ENCODE measurements at places on chromosomes 5 and 9. TPM values are rescaled to one million over a fixed set of nuclear protein-coding genes. Genes with fewer than 3 reads are reported as not detected.

Gene MRPL50
- polyA plus RNA-seq, result 23.7 TPM

Gene GTF2H2C
- polyA plus RNA-seq, result 32.9 TPM

Gene SNCB
- polyA plus RNA-seq, result not detected

Gene IL31RA
- 0.13 TPM for polyA plus RNA-seq

Gene FBP2
- 0.16 TPM for polyA plus RNA-seq

Gene FAM219A
- 15.6 TPM for polyA plus RNA-seq

Gene FAM81B
- polyA plus RNA-seq, result 5.4 TPM

Gene OR1J2
- not detected for polyA plus RNA-seq

Gene TOR4A
- polyA plus RNA-seq, result 5.8 TPM

Gene ASS1
- polyA plus RNA-seq, result 337 TPM

Gene TXNDC8
- not detected for polyA plus RNA-seq

Gene BARX1
- 0.78 TPM for polyA plus RNA-seq

Gene PRLR
- polyA plus RNA-seq, result 49.0 TPM

Gene LIFR
- 78.9 TPM for polyA plus RNA-seq

Gene SLC34A1
- 249 TPM for polyA plus RNA-seq

Gene LSM11
- polyA plus RNA-seq, result 7.4 TPM

GRCh38 chr9:134289241-134289875 lies 36.9 kb upstream of the RXRA start:
- DNase-seq, result no peak

DNA sequence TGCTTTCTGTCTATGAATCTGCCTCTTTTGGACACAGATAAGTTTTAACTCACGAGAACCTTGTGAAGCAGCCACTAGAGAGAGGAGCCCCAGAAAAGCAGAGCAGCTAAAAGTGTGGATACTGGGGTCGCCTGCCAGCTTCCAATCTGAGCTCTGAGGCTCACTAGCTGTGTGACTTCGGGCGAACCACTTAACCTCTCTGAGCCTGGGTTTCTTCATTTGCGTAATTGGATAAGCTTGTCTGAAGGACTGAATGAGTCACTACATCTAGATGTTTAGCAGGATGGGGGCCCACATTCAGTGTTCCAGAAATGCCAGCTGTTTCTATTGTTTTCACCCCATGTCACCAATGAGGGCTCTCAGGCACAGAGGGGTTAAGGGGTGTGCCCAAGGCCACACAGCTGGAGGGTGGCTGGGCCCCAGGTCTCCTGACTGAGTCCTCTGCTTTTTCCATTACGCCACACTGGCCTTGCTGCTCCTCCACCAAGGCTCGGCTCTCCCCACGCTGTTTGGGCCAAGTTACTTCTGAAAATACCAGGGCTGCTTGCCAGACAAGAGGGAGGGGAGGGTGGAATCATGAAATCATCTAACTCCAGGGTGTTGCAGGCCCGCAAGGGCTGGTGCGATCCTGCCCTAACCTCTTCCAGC lies 36.2 kb downstream of the SH3PXD2B start:
- peak; percentile 54 for DNase-seq

DNA sequence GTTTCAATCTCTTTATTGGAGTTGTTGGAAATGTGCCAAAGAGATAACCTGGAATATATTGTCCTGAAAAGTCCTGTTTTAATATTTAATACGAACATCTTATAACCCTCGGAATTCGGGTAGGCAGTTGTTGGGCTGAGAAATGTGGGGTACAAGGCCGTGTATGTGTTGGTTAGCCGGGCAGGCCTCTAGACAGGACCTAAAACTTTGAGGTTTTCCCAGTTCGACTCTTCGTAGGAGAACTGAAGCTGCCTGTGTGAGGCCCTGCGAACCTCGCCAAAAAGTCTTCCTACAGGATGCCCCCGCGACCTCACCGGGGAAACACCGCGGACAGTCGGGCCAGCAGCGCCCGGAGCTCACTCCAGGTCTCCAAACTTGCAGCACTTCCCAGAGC lies 583 bp upstream of the TJP2 start:
- no peak for DNase-seq

DNA sequence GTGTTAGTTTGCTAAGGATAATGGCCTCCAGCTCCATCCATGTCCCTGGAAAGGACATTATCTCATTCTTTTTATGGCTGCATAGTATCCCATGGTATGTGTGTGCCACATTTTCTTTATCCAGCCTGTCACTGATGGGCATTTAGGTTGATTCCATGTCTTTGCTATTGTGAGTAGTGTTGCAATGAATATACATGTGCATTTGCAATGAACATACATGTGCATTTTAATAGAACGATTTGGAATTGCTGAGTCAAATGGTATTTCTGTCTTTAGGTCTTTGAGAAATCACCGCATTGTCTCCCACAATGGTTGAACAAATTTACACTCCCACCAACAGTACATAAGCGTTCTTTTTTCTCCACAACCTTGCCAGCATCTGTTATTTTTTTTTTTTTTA lies 37.7 kb downstream of the DRD1 start:
- DNase-seq, result no peak

DNA sequence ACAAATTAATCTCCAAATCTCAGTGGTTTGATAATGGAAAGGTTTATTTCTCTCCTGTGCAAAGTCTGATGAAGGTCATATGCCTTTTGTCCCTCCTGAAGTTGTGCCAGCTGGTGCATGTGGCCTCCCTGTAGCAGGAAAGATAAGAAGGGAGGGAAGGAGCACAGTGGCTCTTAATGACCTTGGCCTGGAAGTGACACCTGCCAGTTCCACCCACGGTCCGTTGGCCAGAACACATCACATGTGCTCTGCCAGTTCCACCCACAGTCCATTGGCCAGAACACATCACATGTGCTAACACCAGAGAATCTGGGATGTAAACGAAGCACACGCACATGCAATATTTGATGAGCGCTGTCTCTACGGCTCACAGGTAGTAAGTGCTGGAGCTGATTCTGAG lies 130.9 kb downstream of the DOCK2 start:
- no peak for DNase-seq

DNA sequence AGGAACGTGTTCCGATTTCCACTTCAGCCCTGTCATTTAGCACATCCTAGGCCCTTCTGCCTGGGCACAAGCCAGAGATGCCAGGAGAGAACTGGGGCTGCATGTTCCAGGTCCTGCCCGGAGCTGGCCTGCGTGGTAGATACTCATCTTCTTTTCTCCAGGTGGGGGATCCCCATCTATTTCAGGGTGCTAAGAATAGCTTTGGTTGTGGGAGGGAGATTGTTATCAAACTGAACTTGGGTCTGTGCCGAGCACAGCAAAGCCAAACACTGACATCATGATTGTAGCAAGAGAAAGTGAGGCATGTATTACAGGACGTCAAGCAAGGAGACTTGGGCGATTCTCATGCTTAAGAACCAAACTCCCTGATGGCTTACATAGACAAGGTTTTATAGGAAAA lies 18.2 kb downstream of the C9orf153 start:
- no peak for DNase-seq

DNA sequence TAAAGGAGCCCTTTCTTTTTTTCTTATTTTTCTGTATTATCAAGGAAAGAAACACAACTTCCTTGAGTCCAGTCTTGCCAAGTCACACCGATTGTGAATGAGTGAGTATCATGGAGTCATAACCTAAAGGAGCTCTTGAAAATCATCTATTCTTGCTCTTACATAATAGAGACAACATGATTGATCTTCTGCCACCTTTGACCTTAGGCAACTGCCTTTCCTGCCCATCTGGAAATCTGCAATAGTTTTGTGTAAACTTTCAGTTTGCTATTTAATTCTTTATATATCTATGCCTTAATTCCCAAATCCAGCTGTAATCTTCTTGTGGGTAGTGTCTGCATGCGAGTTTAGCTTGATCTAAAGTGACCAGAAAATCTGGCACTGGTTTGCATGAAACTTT lies 149.9 kb upstream of the FST start:
- no peak for DNase-seq

DNA sequence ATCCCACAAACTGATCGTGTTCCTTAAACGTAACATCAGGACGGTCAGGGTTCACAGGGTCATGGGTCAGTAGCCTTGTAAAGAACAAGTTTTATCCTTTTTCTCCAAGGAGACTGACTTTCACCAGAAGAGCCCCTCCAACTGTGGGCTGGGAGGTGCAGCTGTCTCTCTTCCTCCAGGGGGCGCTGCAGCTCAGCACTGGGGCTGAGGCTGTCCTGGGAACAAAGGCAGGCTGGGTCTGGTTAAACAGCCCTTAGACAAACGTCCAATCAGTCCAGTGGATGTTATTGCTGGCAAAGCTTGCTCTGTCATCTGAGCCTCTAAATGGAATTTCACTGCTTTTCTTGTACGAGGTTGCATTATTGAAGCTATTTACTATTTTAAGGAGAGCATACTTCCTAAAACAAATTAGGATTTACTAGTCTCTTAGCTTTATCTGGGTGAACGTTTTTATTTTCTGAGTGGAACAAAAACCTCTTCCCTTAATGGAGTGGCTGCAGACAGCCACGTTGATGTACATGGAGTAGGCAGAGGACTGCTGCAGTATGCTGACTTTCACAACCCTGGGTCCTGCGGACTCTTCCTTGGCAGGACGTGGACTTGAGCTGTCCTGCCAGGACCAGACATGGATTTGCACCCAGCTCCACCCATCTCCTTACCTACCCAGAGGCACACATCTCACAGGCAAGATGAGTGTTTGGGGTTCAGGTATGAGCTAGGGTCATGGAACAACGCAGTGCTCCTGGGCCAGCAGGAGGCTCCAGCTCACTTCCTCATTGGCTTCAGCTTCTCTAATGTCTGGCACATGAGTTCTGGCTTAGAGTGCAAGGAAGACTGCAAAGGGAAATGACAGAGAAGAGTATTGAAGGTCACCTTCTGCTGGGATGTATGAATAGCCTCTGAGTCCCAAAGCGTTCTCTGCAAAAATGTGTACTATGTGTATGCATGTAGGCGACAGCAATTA lies 7.8 kb downstream of the EXOSC2 start:
- DNase-seq, result peak; percentile 74

- peak; percentile 72 for DNase-seq
These were observed 136.6 kb upstream of the TNC start for GRCh38 chr9:115254287-115255180.

- no peak for DNase-seq
These were observed 51.4 kb downstream of the AP3B1 start for GRCh38 chr5:78243091-78243490.

- DNase-seq, result no peak
These were observed 68.3 kb upstream of the TBC1D2 start for GRCh38 chr9:98323831-98324135.

- peak; percentile 55 for DNase-seq
These were observed 586.4 kb downstream of the TLE4 start for GRCh38 chr9:80158131-80158530.

- no peak for DNase-seq
These were observed 19.6 kb upstream of the CNOT6 start for GRCh38 chr5:180474569-180474968.

DNA sequence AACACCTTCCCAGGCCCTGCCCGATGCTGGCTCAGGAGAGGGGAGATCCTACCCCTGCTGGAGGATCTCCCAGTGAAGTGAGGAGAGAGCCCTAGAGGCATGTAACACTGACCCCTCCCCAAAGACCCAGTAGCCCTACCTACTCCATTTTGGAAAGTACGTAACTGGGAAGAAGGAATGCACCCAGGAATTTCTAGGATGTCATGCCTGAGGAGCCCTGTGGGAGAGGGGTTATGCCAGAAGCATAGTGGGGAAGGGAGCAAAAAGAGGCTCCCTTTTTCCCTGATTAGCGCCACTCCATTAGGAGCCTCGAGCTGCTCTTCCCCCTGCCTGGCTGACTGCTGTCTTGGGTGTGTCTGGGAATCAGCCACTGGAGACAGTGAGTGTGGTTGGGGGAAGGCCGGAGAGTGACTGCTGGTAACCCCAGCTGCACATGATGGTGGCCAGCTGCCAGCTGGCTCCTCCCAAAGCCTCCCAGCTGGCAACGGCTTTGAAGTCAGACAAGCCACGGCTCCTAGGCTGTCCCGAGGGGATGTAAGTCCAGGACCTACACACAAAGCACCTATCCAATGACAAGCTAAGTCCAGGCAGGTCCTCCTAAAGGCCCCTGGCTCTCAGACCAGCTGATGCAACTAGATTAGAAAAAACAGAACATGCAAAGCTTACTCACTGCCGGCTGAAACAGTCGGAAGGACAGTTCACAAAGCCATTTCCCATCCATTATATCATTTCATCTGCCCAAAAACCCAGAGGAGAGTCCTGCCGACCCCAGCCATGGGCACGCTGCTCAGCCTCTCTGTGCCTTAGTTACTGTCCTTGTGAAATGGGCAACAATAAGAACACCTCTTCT lies 136.5 kb upstream of the ABCA1 start:
- DNase-seq, result peak; percentile 70

GRCh38 chr5:132176987-132177386 lies 50.7 kb downstream of the P4HA2 start:
- no peak for DNase-seq

DNA sequence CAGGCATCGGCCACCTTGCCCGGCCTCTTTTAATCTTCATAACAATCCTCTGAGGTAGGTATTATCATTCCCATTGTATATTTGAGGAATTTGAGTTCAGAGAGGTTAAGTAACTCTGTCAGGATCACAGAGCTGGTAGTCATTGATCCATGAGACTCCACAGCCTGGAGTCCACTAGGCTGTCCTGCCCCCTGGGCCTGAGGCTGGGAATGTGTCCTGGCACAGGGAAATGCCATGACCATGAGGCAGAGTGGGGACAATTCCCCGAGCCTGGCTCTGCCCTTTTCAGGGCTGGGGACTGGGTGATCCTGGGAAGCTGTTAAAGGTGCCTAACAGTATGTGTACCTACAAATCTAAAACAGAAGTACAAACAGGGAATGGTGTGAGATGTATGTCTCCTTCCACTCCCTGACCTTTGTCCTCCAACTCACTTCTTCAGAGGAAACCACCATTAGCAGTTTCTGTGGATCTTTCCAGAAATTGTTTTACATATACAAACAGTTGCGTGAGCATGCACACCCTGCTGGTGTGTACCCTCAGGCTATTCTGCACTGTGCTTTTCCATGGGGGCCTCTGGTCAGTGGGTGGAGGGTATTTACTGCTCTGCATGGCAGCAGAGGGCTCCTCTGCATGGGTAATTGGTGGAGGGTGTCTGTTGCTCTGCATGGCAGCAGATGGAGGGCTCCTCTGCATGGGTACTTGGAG lies 53.8 kb downstream of the NDST1 start:
- DNase-seq, result no peak

DNA sequence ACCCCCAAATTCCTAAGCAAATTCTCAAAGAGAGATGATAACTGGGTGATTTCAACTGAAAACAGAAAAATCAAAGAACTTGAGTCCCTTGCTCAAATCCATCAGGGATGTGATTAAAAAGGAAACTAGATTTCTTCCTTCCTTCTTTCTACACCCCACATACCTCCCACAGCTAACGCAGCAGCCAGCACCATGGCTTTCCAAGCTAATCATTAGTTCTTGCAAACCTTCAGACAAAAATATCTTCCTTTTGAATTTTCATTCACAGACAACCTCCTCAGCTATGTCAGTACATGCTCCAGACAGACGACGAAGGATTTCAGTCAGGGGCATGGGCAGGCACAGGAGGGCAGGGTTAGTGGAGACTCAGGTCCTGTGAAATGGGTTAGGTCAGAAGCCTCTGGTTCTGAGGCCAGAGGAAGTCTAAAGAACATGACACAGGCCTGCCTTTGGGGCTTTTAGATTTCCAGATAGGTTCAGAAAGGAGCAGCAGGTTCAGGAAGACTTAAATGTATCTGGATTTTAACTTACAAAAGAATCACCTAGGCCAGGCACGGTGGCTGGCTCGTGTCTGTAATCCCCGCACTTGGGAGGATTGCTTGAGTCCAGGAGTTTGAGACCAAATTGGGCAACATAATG lies 173.7 kb upstream of the NFIB start:
- DNase-seq, result no peak

Measured in renal pelvis (tissue), 12 donors.